G401 (cell line): ENCODE measurements at places on chromosomes 16 and 17. TPM values are rescaled to one million over a fixed set of nuclear protein-coding genes. Genes with fewer than 3 reads are reported as not detected.

TBC1D3B gene
- total RNA-seq, result not detected in 2 replicates

MRTFB gene
- 3.1 and 6.4 TPM in 2 replicates for total RNA-seq

CDC42EP4 gene
- total RNA-seq, result 66.1 and 79.4 TPM in 2 replicates

CSF3 gene
- not detected in 2 replicates for total RNA-seq

MT1G gene
- not detected in 2 replicates for total RNA-seq

CRYBA1 gene
- 0.43 TPM in 1 of 2 replicates, not detected in the other for total RNA-seq

SPNS2 gene
- total RNA-seq, result 58.1 and 61.5 TPM in 2 replicates

OR3A2 gene
- total RNA-seq, result not detected in 2 replicates

NOG gene
- 0.85 and 2.3 TPM in 2 replicates for total RNA-seq

KRTAP4-9 gene
- not detected in 2 replicates for total RNA-seq

ADORA2B gene
- total RNA-seq, result 23.7 and 30.5 TPM in 2 replicates

MYL11 gene
- total RNA-seq, result 0.58 TPM in 1 of 2 replicates, not detected in the other
